ENCODE measurements at places on chromosomes 2 and 18.

DNA sequence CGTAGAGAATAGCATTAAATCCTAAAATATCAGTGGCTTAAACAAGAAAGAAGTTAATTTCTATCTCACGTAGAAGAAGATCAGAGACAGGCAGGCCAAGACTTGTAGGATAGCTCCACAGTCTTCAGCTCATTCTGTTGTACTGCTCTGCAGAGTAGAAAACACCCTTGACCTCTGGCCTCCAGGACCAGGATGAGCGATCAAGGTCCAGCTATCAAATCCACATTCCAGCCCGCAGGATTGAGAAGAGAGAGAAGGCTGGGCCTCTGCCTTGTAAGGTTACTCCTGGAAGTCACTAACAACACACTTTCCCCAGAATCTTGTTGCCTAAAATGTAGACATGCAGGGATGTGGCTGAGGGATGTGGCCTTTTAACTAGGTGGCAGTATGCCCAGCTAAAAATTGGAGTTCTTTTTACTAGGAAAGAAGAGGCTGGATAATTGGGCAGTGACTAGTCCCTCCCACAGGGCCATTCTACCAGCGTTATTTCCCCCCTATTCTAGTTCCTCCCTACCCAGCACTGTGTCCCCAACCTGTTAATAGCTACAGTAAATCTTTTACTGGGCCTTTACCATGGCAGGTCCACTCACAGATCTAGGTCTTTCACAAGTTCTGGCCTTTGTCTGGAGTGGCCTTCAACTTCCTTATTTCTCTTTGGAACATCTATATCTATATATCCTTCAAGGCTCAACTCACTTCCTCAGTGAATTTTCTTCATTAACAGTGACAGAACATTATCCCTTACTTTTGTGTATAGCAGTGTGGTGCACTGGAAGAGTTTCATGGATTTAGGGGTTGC lies 165.0 kb downstream of the DIS3L2 start:
- no peak for DNase-seq

DNA sequence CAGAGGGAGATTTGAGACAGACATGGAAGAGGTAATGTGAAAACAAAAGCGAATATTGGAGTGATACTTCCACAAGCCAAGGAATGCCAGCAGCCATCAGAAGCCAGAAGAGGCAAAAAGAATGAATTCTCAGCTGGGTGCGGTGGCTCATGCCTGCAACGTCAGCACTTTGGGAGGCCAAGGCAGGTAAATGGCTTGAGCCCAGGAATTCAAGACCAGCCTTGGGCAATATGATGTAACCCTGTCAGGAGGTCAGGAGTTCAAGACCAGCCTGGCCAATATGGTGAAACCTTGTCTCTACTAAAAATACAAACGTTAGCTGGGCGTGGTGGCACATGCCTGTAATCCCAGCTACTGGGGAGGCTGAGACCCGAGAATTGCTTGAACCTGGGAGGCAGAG lies 54.8 kb downstream of the FAM161A start:
- DNase-seq: no peak

DNA sequence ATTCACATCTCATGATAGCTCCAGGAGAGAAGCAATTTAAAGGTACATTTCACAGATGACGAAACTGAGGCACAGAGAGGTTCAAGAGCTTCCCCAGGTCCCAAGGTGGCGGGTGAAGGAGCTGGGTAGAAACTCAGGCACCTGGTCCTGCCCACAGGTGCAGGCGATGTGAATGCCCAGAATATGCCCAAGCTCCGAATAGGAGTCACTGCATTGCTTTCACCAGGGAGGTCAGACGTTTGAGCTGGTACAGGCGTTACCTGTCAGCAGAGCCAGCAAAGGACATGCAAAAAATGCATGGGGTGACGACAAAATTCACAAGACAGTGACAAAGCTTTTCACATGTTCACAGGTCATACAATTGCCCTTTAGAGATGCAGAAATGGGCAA lies 247.9 kb downstream of the HDAC4 start:
- DNase-seq: no peak

GRCh38 chr2:151186011-151186410 lies 75.7 kb downstream of the RBM43 start:
- no peak for DNase-seq

DNA sequence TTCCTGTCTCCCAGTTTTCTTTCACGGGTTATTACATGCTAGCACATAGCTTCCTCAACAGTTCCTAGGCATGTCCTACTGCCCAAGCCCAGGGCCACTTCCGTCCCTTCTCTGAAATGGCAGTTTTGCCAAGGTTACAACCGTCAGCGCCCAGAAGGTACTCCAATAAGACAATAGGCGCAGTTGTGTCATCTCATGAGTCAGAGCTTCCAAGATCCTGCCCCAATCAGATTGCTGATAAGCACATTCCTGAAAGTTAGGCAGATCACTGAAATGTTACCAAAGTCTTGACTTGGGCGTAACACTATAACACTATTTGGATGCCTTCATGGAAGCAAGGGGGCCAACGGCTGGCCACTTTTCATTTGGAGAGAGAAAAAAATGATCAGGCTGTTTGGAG lies 34.2 kb downstream of the GKN2 start:
- DNase-seq: no peak

- DNase-seq: no peak
Observed at GRCh38 chr2:136098441-136098840, 19.5 kb downstream of the CXCR4 start.

- DNase-seq: no peak
Observed at GRCh38 chr2:134190062-134190806, 63.6 kb upstream of the MGAT5 start.

All from stimulated activated CD8-positive, alpha-beta memory T cell treated with anti-CD3 and anti-CD28 coated beads, Interleukin-4, amount 100 ng/mL, for 4 hours (primary cell).